Pancreas (tissue), 10 donors: ENCODE measurements at places on chromosomes 5 and 9. TPM values are rescaled to one million over a fixed set of nuclear protein-coding genes. Genes with fewer than 3 reads are reported as not detected.

SEMA5A gene
- polyA plus RNA-seq, result 3.5 TPM

IFNB1 gene
- not detected for polyA plus RNA-seq

ZCCHC10 gene
- polyA plus RNA-seq, result 12.6 TPM

OTP gene
- not detected for polyA plus RNA-seq

ACSL6 gene
- 0.99 TPM for polyA plus RNA-seq

DAB2 gene
- polyA plus RNA-seq, result 28.4 TPM

CAMLG gene
- 24.1 TPM for polyA plus RNA-seq

ZDHHC12 gene
- 27.6 TPM for polyA plus RNA-seq

ABO gene
- 9.3 TPM for polyA plus RNA-seq

LCN9 gene
- not detected for polyA plus RNA-seq

PCDHB14 gene
- 2.8 TPM for polyA plus RNA-seq
